Lung (tissue), 17 donors: ENCODE measurements at places on chromosomes 13 and 19.

GRCh38 chr13:32432856-32433255 lies 4.9 kb upstream of the N4BP2L1 start:
- DNase-seq, result no peak
- H3K36me3 ChIP-seq, result peaks cover 3% of the 10 kb centered on the region
- no peak overlapping the region for H3K27ac ChIP-seq
- no peaks in the 10 kb centered on the region for H3K27me3 ChIP-seq
- no peak overlapping the region for H3K4me3 ChIP-seq
- H3K4me1 ChIP-seq, result peaks cover 2% of the 10 kb centered on the region

DNA sequence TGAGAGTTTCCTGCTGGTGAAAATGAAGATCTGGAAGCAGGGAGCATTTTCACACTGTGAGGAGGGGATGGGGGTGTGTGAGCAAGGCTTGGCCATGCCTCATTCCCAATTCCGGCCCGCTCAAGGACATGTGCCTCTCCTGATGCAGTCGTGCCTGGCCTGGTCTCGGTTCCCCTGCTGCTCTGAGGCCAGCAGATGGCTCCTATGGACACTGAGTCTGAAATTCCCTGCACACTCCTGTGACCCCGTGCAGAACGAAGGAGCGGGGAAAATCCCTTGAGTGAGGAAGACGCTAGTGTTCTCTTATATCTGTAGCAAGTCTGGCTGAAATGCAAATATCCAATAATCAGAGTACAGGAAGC lies 363 bp upstream of the ZNF763 start:
- peak overlapping the region; percentile 87 for H3K27ac ChIP-seq
- no peak overlapping the region for H3K4me3 ChIP-seq
- peaks cover 6% of the 10 kb centered on the region for H3K4me1 ChIP-seq
- no peak for DNase-seq

GRCh38 chr13:41516166-41516565 lies 58.8 kb downstream of the RGCC start:
- H3K27ac ChIP-seq, result no peak overlapping the region
- H3K4me1 ChIP-seq, result no peaks in the 10 kb centered on the region
- H3K36me3 ChIP-seq, result no peaks in the 10 kb centered on the region
- H3K27me3 ChIP-seq, result no peaks in the 10 kb centered on the region

GRCh38 chr19:46631481-46631880 lies 4.5 kb downstream of the GNG8 start:
- no peak for DNase-seq
- peaks cover 16% of the 10 kb centered on the region for H3K4me1 ChIP-seq
- H3K36me3 ChIP-seq, result no peaks in the 10 kb centered on the region
- H3K27ac ChIP-seq, result no peak overlapping the region
- peaks cover 9% of the 10 kb centered on the region for H3K27me3 ChIP-seq
- H3K4me3 ChIP-seq, result no peak overlapping the region

- no peak overlapping the region for H3K4me3 ChIP-seq
- no peaks in the 10 kb centered on the region for H3K36me3 ChIP-seq
- DNase-seq, result no peak
Measured at GRCh38 chr13:27772651-27773425, 19.4 kb upstream of the GSX1 start.

GRCh38 chr19:5542665-5543064 lies 25.1 kb downstream of the TINCR start:
- H3K27ac ChIP-seq, result no peak overlapping the region
- H3K4me1 ChIP-seq, result no peaks in the 10 kb centered on the region
- no peaks in the 10 kb centered on the region for H3K27me3 ChIP-seq
- no peaks in the 10 kb centered on the region for H3K36me3 ChIP-seq
- no peak overlapping the region for H3K4me3 ChIP-seq

DNA sequence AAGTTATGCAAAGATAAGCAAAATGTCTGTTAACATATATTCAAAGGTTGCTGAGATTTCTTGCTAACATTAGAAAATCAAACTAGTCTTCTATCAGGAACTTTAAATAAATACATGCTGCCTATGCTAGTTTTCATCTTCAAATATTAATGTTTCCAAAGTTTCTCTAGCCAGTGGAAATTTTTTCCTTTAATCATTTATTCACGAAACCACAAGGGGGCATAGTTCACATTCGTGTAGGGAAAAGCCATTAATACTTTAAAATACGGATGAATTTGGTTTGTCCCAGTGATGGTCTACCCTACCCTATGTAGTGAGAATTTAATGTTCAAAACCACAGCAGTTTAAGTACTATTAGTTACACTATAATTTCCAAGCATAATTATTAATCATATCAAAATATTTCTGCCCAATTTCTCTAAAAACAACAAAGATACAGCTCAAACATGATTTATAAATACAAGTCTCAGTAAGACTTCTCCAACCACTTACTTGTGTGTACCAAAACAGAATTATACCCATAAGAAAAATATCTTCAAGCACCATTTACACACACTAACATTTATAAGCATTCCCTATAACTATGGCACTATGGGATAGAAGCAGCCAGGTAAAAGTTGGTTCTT lies 16.2 kb downstream of the NUFIP1 start:
- DNase-seq, result peak; percentile 48
- no peak overlapping the region for H3K27ac ChIP-seq
- no peaks in the 10 kb centered on the region for H3K4me1 ChIP-seq
- H3K4me3 ChIP-seq, result no peak overlapping the region
- H3K36me3 ChIP-seq, result peaks cover 8% of the 10 kb centered on the region

DNA sequence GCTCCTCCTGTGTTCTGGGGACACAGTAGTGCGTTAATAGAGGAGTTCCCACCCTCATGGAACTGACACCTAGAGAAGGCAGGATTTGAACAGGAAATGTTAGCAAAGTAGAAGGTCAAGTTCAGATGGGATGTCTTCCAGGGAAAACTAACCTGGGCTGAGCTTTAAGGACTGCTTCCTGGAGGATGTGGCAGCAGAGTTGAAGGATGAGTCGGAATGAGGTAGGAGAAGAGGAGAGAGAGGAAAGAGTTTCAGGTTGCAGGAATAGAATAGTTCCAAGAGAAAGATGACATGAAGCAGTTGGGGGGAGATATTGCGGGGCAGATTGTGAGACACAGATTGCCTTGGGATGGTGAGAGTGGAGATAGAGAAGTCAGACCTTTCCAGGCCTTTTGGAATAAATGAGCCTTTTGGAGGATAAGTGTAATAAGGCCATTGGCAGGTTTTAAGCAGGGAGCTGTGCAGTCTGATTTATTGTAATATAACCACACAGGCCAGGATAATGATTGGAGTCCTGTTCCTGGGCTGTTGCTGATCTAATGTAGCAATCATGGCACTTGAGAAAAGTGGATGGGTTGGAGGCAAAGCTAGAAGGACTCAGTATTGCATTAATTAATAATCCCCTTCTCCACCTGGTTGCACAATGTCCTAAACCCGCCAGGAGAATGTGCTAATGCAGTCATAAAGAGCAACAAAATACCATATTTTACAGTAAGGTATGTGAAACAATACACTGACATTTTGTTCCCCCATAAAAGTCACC lies 205.4 kb downstream of the SHISA2 start:
- H3K4me1 ChIP-seq, result peaks cover 8% of the 10 kb centered on the region
- H3K36me3 ChIP-seq, result no peaks in the 10 kb centered on the region
- DNase-seq, result no peak
- H3K27me3 ChIP-seq, result no peaks in the 10 kb centered on the region
- H3K4me3 ChIP-seq, result no peak overlapping the region

DNA sequence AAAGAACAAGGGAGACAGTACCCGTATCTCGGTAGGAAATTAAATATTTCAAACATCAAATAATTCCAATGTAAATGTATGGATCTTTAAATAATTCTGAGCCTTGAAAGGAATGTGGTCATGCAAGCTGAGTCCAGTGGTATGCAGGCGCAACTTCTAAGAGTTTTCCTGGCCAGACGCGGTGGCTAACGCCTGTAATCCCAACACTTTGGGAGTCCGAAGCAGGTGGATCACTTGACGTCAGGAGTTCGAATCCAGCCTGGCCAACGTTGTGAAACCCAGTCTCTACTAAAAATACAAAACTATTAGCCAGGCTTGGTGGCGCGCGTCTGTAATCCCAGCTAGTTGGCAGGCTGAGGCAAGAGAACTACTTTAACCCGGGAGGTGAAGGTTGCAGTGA lies 1.1 kb upstream of the ZNF845 start:
- H3K36me3 ChIP-seq, result peaks cover 1% of the 10 kb centered on the region
- H3K27me3 ChIP-seq, result no peaks in the 10 kb centered on the region
- H3K4me1 ChIP-seq, result peaks cover 4% of the 10 kb centered on the region
- peak; percentile 27 for DNase-seq
- no peak overlapping the region for H3K27ac ChIP-seq
- no peak overlapping the region for H3K4me3 ChIP-seq

DNA sequence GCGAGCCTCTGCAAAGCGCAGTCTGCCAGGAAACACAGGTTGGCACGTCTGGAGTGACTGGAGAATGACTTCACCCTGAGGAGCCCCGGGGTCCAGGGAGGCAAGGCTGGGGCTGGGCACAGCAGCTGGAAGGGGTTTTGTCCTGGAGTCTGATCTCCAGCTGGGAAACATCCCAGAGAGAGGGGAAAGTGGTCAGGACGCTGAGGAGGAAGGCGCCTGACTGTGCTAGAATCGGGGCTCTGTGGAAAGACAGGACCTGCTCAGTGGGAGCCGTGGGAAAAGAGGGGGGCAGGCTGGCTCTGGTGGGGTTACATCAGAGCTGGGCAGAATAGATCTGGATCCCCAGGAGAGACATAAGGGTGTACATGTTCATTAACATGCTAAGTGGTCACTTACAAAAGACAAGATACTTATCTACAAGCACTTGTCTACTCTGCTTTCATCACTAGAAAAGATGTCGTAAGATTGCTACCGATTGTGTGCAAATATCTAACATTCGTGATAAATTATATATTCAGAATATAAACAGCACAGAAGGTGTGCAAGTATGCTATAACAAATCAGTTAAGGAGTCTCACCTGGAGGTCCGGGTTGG lies 106.6 kb downstream of the COL4A1 start:
- H3K4me3 ChIP-seq, result no peak overlapping the region
- no peak overlapping the region for H3K27ac ChIP-seq
- peaks cover 5% of the 10 kb centered on the region for H3K4me1 ChIP-seq
- peaks cover 5% of the 10 kb centered on the region for H3K36me3 ChIP-seq
- no peak for DNase-seq

DNA sequence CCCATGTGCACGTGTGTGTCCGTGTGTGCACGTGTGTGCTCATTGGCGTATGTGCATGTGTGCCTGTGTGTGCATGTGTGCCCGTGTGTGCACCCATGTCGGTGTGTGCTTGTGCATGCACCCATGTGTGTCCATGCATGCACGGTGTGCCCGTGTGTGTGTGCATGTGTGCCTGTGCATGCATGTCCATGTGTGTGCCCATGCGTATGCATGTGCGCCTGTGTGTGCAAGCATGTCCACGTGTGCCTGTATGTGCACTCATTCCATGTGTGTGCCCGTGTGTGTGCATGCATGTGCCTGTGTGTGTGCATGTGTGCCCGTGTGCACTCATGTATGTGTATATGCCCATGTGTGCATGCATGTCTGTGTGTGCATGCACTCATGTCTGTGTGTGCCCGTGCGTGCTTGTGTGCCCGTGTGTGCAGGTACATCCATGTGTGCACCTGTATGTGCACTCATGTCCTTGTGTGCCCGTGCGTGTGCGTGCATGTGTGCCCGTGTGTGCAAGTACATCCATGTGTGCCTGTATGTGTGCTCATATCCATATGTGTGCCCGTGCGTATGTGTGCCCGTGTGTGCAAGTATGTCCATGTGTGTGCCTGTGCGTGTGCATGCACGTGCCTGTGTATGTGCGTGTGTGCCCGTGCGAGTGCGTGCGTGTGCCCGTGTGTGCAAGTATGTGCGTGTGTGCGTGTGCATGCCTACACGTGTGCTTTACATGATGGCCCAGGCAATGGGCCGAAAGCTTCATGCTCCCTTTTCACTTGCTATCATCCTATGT lies 21.6 kb upstream of the MATK start:
- no peak for DNase-seq
- no peaks in the 10 kb centered on the region for H3K36me3 ChIP-seq
- no peaks in the 10 kb centered on the region for H3K27me3 ChIP-seq
- no peak overlapping the region for H3K4me3 ChIP-seq
- no peaks in the 10 kb centered on the region for H3K4me1 ChIP-seq
